ENCODE measurements at places on chromosomes 11 and 22.

DNA sequence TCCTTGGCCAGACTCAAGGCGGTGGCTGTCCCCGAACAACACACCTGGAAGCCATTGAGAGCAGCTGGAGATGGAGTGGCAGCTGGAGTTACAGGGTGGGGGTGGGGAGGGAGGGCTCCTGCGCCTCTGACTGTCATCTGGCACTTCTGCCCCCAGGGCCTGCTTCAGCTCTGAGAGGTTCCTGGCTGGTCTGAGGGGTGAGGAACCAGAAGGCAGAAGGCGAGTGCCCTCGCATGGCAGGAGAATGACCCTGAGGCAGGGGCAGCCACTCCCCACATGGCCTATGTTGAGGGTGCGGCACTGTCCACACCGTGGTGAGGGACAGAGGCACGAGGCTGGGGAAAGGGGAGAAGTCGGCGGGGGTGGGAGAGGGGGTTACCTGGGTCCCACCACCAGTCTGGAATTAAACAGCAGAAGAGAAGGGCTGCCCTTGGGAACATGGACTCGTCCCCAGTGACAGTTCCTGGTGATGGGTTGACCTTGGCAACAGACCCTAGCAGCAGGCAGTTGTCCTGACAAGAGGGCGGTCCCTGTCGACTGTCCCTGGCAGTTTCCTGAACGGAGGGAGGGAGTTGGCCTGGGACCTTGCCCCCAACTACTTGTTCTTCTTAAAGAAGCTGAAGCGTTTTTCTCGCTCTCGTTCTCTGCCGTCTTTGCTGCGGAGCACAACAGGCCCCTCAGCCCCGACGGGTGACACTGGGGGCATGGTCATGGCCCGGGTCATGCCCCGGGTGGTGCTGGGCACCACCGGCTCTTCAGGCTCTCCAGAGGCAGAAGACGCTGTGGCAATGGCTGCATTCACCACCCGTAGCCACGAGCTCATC lies 7.8 kb upstream of the RBM4B start:
- DNase-seq: no peak

DNA sequence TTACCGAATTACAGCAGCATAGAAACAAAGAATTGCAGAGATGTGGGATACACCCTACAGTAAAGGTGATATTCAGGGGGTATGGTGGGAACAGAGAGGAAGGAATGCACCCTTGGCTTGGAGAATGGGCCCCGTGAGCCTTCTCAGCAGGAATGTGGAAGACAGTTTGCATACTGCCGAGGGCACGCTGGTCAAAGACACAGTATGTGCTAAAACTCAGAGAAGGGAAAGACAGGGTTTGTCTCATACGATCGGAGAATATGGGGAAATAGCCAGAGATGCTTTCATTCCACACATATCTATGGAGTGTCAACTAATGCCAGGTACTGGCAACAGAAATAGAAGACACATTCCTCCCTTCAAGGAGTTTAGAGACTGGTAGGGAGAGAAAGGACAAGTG lies 36.9 kb downstream of the UBASH3B start:
- no peak for DNase-seq

DNA sequence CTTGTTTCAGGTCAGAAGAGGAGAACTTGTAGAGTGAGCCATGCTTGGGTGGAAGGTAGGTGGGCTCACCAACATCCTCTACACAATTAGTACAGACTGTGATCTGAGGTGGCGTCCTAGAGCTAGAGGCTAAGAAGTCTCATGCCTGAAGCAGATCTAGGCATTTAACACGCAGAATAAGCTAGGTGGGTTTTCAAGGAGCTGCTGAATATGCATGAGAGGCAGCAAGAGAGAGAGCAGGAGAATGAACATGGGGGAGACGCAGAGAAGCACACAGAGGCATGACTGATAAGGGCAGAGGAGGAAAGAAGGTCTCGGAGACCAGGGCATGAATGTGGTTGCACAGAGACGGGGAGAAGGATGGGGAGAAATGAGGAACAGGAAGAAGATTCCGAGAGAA lies 36.8 kb upstream of the JAM3 start:
- no peak for DNase-seq

DNA sequence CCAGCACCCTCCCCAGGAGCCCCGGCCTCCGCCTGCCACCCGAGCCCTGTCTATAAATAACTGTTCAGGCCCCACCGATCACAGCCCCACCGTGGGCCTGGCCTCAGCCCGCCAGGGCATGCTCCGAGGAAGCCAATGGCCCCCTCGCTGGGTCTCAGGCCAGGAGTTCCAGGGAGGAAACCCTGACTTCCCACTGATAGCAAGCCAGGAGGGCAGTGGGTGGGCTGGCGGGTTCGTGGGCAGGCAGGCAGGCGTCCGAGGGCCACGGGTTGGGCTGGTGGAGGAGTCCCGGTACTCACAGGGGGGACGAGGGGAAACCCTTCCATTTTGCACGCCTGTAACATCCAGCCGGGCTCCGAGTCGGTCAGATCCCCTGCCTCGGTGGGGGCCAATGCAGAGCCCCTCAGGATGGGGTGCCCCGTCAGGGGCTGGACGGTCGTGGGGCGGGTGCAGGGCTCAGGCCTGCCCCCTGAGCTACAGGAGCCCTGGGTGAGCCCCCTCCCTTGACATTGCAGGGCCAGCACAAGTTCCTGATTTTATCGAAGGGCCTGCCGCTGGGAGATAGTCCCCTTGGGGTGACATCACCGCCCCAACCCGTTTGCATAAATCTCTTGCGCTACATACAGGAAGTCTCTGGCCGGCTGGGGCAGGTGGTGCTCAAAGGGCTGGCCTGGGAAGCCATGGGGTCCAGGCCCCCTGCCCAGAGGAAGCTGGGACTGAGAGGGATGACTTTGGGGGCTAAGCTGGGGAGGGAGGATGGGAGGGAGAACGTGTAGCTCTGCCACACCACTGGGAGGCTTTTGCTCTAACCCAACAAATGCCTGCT lies at the start of gene SPI1:
SPI1 (minus strand) TSS at position 538 of the 826 bp plus-strand sequence; CDS start at position 344, 194 bp downstream.
- DNase-seq: no peak

GRCh38 chr11:128544471-128545051 lies 42.8 kb downstream of the ETS1 start:
- DNase-seq: no peak

DNA sequence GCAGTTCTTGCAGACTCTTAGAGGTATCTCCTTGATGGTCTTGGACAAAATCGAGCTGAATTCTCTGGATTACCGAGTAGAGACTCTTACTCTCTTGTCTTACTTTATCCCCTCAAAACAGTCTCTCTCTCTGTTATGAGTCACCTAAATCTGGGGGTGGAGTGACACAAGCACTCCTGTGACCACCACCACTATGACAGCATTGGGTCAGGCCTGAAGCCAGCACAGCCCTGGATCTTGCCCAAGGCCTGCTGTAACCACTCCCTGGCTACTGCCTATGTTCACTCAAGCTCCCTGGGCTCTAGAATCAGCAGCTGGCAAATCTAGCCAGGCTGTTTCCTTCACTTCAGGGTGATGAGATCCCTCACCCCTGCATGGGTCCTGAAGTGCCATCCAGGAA lies 662.5 kb downstream of the LUZP2 start:
- DNase-seq: no peak

GRCh38 chr11:104328512-104328907 lies 164.6 kb upstream of the PDGFD start:
- DNase-seq: no peak

- DNase-seq: no peak
Measured at GRCh38 chr11:2380807-2381350, 3.8 kb downstream of the CD81 start.

DNA sequence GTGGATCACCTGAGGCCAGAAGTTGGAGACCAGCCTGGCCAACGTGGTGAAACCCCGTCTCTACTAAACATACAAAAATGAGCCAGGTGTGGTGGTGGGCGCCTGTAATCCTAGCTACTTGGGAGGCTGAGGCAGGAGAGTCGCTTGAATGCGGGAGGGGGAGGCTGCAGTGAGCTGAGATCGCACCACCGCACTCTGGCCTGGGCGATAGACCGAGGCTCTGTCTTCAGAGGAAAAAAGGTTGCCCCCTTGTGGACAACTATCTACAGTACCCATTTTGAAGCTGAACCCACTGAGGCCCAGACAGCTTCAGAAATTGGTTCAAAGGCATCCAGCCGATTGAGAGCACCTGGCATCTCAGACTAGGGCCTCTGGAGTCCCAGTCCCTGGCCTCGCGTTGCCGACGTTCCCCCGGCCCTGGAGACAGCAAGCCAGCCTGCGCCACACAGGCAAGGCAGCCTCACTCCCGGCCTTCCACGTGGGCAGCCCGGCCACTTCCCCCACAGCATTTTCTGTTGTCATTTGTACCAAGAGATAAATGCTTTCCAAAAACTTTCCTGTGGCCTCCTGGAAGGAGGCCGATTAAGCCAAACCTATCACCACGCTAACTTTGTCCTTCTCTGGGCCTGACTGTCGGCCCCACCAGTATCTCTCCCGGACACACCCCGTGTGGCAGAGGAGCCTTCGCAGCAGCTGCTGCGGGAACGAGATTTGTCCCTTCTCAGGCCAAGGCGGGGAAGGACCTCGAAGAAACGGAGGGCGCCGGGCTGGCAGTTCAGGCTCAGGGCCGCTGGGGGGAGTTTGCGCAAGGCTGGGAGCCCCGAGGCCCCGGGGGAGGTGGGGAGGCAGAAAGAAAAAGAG lies 82.8 kb downstream of the FLI1 start:
- peak; percentile 70 for DNase-seq

GRCh38 chr11:102552447-102553194 lies 22.1 kb upstream of the MMP7 start:
- DNase-seq: no peak

DNA sequence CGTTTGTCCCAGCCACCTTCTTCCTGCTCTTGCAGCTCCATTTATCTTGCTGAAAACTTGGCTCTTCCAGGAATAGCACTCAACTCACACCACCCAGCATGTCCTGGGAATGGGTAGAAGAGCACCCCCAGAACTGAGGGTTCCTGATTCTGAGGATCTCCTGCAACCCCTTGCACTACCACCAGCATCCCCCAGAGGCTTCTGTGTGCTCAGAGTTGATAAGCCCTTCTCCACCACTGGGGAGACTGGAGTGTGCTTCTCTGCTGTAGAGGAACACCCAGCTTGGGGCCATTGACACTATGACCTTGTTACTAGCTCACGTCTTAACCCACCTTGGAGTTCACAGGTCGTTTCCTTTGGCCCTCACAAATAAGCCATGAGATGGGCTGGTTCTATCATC lies 121.0 kb downstream of the GRIK4 start:
- DNase-seq: no peak

GRCh38 chr11:134727204-134727603 lies 315.2 kb upstream of the B3GAT1 start:
- no peak for DNase-seq

- peak; percentile 85 for DNase-seq
Measured at GRCh38 chr11:62593434-62594044, 2.2 kb upstream of the TUT1 start.

- no peak for DNase-seq
Measured at GRCh38 chr22:48018346-48018745, 1255.9 kb downstream of the TBC1D22A start.

DNA sequence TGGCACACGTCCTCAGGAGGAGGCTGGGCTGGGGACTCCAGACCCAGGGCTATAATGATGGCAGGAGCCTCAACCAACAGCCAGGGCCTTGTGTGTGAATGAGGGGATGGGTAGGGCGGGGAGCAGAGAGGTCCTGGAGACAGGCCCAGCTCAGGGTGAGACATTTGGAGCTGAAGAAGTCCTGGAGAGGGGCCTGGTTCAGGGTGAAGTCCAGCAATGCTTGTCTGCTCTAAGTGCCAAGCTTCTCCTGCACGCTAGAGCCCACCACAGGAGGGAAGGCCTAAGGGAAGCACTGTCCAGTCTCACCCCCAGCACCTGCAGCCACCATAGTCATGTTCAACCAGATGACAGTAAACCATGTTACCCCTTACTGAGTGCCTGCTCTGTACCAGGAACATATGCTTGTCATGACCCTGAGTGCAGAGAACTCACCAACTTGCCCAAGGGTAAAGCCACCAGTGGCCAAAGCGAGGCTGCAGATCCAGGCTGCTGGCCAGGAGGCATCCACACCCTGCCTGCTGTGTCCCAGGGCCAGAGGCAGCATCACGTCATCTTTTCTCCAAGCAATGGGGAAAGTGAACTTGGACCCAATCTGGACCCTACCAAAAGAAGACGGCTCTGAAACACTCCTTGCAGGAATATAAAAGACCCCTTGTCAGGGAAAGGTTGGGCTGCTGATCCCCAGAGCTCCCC lies 24.0 kb downstream of the LMO1 start:
- DNase-seq: no peak

- no peak for DNase-seq
Measured at GRCh38 chr11:122331079-122331478, 215.1 kb upstream of the BLID start.

GRCh38 chr22:37459206-37459605 lies 27.0 kb downstream of the MFNG start:
- DNase-seq: no peak

- DNase-seq: no peak
Measured at GRCh38 chr11:129314371-129314770, 61.3 kb upstream of the BARX2 start.

DNA sequence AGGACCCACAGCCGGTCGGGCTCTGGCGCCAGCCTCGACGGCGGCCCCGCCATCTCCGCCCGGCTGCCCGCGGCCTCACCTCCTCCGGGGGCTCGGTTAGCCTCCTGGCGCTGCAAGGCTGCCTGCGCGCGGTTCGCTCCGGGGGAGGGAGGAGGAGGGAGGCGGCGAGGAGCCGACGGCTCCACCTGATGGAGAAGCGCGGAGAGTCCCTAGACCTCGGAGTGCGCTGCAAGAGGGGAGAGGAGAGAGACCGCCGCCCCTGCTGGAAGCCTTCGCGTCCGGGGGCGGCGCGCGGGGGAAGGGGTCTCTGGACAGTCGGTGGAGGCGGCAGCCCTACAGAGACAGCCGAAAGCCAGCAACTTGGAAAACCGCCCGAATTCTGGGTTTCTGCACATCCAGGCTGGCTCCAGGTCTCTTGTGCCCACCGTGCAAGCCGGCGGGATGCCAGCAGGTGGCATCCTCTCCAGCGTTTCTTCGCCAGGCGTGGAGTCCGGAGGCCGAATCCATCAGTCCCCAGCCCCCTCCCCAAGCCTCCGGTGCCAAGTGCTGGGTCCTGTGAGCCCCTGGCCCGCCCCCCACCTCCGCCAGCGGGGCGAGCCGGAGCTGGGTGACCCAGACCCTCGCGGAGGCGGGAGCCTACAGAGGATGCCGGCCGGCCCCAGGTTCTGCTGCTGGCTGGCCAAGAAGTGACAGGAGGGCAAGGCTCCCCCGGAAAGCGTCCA lies 2.9 kb upstream of the KIRREL3 start:
- DNase-seq: no peak

DNA sequence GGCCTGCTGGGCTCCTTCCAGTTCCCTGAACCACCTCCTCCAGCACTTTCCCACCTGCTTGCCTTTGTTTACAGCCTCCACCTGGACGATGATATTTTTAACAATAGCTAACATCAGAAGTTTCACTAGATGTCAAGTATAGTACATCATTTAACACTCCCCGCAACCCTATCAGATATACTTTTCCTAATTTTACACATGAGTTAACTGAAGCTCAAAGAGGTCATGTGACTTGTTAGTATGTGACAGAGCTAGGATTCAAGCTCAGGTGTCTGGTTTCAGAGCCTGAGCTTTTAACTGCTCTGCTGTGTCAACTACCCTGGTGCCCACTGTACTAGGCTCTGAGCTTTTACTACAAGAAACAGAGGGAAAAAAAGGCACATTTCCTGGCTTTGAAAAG lies 14.3 kb upstream of the HPX start:
- DNase-seq: no peak

- no peak for DNase-seq
Measured at GRCh38 chr11:94838027-94838731, 70.0 kb downstream of the AMOTL1 start.

GRCh38 chr11:119229741-119230140 lies 23.6 kb downstream of the CBL start:
- DNase-seq: no peak

- no peak for DNase-seq
Measured at GRCh38 chr22:42962295-42963230, 52.4 kb downstream of the PACSIN2 start.

- DNase-seq: no peak
Measured at GRCh38 chr22:20977019-20977418, 5.1 kb upstream of the LZTR1 start.

Measured in CD4-positive, alpha-beta T cell treated with Interleukin-10 for 1 hour (primary cell).